ENCODE measurements at places on chromosomes 1 and 21. TPM values are rescaled to one million over a fixed set of nuclear protein-coding genes. Genes with fewer than 3 reads are reported as not detected.

SPRR2A gene
- total RNA-seq: not detected

TCP10L gene
- total RNA-seq: not detected

DNA sequence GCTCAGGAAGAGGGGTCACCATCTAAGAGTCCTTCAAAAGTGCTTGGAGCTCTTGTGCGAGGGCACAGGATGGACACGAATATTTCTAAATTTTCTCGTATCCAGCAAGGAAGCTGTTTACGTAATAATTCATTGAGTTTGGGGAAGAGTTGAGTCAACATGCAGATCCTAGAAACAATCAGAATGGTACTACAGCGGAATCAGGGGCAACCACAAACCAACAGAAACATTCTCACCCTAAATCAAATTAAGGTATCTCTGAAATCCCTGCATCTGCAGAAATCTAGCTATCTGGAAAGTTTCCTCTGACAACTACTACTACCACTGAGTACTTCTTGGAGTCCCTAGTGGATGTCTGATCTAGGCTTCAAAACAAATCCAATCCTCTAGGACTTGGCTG lies 352.4 kb downstream of the LTN1 start:
- DNase-seq: no peak

DNA sequence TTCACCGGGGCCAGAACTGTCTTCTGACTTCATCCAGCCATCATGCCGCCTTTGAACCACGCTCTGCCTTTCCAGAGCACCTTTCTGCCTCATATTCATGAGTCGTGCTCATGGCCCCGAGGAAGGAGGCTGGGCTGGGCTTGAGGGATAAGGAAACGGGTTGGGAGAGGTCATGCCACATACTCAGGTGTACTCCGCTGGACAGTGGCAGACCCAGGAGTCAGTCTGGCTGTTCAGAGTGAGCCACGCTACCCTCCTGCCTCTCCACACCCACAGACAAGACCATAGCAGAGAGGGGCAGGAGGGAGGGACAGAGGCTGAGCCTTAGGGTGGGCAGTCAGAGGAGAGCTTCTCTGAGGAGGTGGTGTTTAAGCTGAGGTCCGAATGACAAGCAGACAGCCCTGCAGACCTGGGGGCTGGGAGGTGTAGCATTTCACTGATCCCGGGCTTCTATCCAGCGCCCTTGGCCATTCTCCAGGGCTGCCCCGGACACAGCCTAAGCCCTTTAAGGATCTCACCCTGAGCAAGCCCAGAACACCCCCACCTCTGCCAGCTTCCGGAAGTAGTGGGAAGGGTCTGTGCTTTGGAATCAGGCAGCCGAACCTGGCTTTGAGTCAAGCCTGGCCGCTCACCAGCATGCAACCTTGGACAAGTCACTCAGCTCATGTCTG lies 102.3 kb downstream of the LACTBL1 start:
- DNase-seq: no peak

GRCh38 chr1:186849271-186849671 lies 20.5 kb downstream of the PLA2G4A start:
- DNase-seq: no peak

DNA sequence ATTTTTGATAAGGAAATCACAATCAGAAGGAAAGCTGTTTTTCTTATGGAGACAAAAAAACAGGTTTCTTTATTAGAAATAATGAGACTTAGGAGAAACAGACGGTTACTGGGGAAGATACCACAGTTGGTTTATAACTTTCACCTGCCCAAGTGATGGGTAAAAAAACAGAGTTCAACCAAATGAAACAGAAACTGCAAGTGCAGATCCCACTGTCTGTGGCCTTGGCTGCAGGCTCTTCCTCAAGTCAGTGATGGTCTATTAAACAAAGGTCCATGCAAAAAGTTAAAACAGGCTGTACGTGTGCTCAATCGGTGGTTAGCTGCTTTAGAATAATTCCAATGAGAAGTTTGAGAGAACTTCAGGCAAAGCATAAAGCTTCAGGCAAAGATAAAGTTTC lies 112.1 kb upstream of the NEGR1 start:
- no peak for DNase-seq

GRCh38 chr1:16972189-16972895 lies 8.1 kb downstream of the MFAP2 start:
- DNase-seq: no peak

GRCh38 chr1:180152588-180152987 lies 2.1 kb upstream of the QSOX1 start:
- DNase-seq: no peak

DNA sequence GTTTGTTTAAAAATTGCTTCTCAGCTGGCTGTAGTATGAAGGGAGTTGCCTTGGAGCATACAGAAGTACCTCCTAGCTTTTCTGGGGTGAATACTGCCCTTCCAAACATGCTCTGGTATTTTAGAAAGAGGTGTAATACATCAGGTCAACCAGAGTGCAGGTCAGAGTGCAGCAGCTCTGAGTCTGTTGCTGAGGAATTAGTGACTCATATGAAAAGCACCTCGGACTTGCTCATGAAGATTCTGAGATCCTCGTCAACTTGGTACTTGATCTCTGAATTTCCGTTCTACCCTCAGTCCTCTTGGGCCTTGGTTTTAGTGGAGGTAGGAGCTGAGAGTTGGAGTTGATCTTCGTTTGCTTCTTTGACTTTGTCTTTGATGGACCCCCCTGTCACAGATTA lies 67.3 kb downstream of the NOS1AP start:
- no peak for DNase-seq

- DNase-seq: no peak
Measured at GRCh38 chr21:25396135-25396711, 211.1 kb downstream of the MRPL39 start.
